ENCODE measurements at places on chromosomes 4 and X.

- no peak for DNase-seq
Measured at GRCh38 chrX:79365591-79365990, 1.5 kb downstream of the ITM2A start.

DNA sequence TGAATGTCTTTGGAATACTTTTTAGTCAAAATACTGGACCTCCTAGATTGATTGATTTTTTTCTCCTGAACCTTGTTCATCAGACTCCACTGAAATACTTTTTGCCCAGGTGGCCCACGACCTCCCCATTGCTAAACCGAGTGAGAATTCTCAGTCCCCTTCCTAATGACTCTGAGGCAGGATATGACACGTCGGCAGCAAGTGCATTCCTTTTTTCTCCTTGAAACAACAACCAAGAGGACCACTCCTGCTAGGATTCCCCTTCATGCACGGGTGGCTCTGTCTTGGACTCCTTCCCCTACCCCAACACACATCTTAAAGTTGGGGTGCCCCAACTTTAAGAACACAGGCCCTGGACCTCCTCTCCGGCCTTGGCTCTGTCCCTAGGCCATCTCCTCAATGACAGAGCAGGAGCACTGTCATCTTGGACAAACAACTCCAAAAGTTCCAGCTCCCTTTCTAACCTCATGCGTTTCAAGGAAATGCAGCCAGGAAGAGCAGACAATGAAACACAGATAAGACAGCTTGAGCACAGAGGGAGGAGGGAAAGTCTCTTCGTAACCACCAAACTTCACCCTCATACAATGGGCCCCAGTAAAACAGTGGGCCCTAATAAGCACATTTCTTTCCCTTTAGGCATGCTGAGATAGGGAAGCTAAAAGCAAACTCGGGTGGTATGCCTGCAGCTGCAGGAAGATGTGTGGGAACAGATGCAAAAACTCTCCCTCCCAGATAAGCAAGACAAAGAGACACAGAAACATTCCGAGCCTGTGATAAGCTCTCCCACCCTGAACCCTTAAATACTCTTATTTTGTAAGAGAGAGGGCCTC, 33.9 kb downstream of the ZBTB49 start:
- no peak for DNase-seq

GRCh38 chr4:4754641-4755040, 104.8 kb upstream of the MSX1 start:
- DNase-seq = no peak

GRCh38 chr4:179871726-179872125, 2371.5 kb upstream of the TENM3 start:
- DNase-seq = no peak

DNA sequence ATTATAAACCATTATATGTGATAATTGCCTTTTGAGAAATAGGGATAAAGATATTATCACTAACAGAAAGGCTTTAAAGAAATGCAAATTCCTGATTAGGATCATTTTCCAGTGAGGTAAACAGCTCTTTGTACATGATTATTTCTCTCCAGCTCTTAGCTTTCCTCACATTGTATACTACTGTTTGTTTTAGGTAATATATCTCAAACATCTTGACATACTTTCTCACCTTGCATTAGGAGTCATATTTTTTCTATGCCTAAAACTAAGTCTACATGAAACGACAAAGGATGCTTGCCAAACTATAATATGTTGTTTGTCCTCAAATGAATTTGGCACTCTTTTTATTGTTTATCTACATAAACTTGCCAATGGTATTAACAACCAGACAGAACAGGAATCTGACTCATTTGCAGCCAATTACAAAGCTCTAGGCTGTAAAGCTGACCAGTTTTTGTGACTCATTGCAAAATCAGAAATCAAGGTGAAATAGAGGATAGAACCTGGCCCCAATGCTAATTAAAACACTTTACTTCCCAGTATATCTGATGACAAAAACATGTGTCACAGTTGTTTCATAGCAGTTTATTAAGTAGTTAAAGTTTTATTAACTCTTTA, 107.0 kb downstream of the IQCM start:
- no peak for DNase-seq

DNA sequence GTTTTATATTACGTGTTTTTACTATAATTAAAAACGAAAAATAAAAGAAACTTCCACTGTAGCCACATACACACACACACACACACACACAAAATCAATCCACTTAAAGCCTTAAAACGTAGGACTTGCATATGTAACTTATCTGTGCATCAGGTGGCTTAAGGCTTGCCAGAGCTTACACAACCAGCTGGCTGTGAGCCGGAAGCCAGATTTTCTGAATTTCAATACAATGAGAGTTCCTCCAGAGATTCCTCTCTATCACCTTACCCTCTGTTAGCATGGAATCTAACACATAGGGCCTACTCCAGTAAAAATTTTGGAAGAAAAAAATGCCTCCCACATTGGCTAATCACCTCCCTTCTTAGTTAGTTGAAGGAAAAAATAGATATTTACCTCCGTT, 27.9 kb upstream of the SLITRK4 start:
- no peak for DNase-seq

- no peak for DNase-seq
Measured at GRCh38 chr4:183492791-183493222, 12.1 kb upstream of the ING2 start.

- DNase-seq = no peak
Measured at GRCh38 chrX:77114501-77114900, 332.7 kb upstream of the FGF16 start.

GRCh38 chr4:40669504-40669903, 39.8 kb upstream of the RBM47 start:
- no peak for DNase-seq

Measured in stimulated activated CD8-positive, alpha-beta memory T cell treated with anti-CD3 and anti-CD28 coated beads, Interleukin-7, amount 100 ng/mL, for 24 hours (primary cell).